ENCODE measurements at places on chromosomes 11 and 22. TPM values are rescaled to one million over a fixed set of nuclear protein-coding genes. Genes with fewer than 3 reads are reported as not detected.

The RIMBP3B gene
- polyA plus RNA-seq, result 0.52 TPM

The ADORA2A gene
- polyA plus RNA-seq, result 5.3 TPM

The CDON gene
- polyA plus RNA-seq, result not detected

The SLC43A3 gene
- 17.1 TPM for polyA plus RNA-seq

The SPTBN2 gene
- polyA plus RNA-seq, result not detected

The TRIM6 gene
- polyA plus RNA-seq, result not detected

The MN1 gene
- 0.03 TPM for polyA plus RNA-seq

The SCGB1C1 gene
- not detected for polyA plus RNA-seq

The PIK3IP1 gene
- 88.2 TPM for polyA plus RNA-seq

The MRGPRE gene
- polyA plus RNA-seq, result not detected

The THAP7 gene
- polyA plus RNA-seq, result 28.9 TPM

The SLCO2B1 gene
- not detected for polyA plus RNA-seq

The TPBGL gene
- not detected for polyA plus RNA-seq

The BTBD18 gene
- polyA plus RNA-seq, result 0.12 TPM

The RIBC2 gene
- polyA plus RNA-seq, result not detected

The MS4A8 gene
- polyA plus RNA-seq, result not detected

The MYEOV gene
- not detected for polyA plus RNA-seq

The TSPAN32 gene
- polyA plus RNA-seq, result 200 TPM

The CXCR5 gene
- 0.30 TPM for polyA plus RNA-seq

The SGSM1 gene
- 3.9 TPM for polyA plus RNA-seq

The NRGN gene
- polyA plus RNA-seq, result 11.6 TPM

The MYRF gene
- not detected for polyA plus RNA-seq

The SPDYC gene
- not detected for polyA plus RNA-seq

The PRDM11 gene
- polyA plus RNA-seq, result 0.84 TPM

The GNG3 gene
- polyA plus RNA-seq, result not detected

The MS4A6E gene
- polyA plus RNA-seq, result not detected

The SLC25A17 gene
- polyA plus RNA-seq, result 22.2 TPM

The TMEM191B gene
- 4.9 TPM for polyA plus RNA-seq

The NELL1 gene
- polyA plus RNA-seq, result not detected

The TMEM121B gene
- polyA plus RNA-seq, result not detected

The MCHR1 gene
- polyA plus RNA-seq, result not detected

The SPI1 gene
- polyA plus RNA-seq, result 0.95 TPM

The OR51B6 gene
- not detected for polyA plus RNA-seq

The PARVG gene
- polyA plus RNA-seq, result 58.4 TPM

The TBX10 gene
- polyA plus RNA-seq, result not detected

All from immature natural killer cell (primary cell).